CD4-positive, alpha-beta T cell treated with Interleukin-10 for 1 hour (primary cell): ENCODE measurements at places on chromosomes 12 and 14.
A peak's percentile ranks its signal among the peaks of the same experiment; 100 is the strongest.

- no peak for DNase-seq
Measured at GRCh38 chr12:50024805-50025186, 498 bp downstream of the RACGAP1 start.

GRCh38 chr12:116441292-116441691, 117.9 kb upstream of the MAP1LC3B2 start:
- no peak for DNase-seq

- no peak for DNase-seq
Measured at GRCh38 chr14:68476212-68477109, 316.4 kb downstream of the ZFP36L1 start.

GRCh38 chr12:122399592-122400373, 22.7 kb downstream of the CLIP1 start:
- DNase-seq = peak; percentile 75

- DNase-seq = no peak
Measured at GRCh38 chr12:88122666-88123065, 19.2 kb downstream of the CEP290 start.

- no peak for DNase-seq
Measured at GRCh38 chr14:68341411-68342212, 451.3 kb downstream of the ZFP36L1 start.

DNA sequence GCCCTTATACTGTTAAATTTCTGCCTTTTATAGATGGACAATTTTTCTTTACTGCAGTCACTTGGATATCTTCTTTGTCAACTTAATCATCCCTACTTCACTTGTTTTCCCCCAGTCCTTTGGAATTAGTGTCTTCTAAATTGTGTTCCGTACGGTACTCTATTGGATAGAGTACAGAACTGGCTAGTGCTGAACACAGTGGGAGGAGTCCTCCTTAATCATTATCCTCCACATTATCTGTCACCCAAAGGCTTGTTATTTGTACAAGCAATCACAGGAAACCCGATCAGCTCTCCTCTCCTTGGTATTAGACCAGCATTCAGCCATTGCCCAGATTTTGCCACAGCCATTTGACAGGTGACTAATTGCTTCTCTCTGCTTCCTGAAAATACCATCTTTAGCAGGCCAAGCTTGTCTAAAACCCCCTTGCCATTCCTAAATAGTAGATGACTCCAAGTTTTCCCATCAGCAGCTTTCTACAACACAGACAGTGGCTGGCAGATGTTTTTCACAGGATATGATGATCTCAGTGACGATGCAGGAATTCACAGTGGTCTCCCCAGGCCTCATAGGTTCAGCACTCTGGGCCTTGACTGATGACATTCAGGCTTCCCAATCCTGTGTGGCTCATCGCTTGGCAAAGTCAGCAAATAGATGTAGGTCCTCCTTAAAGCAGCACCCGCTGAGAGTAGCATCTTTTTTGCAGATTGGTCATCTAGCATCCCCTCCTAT, 216.0 kb upstream of the RGS6 start:
- DNase-seq = no peak
